ENCODE measurements at places on chromosomes 7 and 10.

- no peak for DNase-seq
Measured at GRCh38 chr7:132395361-132395760, 180.9 kb downstream of the PLXNA4 start.

- DNase-seq, result peak; percentile 42
Measured at GRCh38 chr10:11823122-11823988, at the start of gene PROSER2. PROSER2 (plus strand) TSS chr10:11823356; CDS start chr10:11852078, 28,722 bp downstream.

DNA sequence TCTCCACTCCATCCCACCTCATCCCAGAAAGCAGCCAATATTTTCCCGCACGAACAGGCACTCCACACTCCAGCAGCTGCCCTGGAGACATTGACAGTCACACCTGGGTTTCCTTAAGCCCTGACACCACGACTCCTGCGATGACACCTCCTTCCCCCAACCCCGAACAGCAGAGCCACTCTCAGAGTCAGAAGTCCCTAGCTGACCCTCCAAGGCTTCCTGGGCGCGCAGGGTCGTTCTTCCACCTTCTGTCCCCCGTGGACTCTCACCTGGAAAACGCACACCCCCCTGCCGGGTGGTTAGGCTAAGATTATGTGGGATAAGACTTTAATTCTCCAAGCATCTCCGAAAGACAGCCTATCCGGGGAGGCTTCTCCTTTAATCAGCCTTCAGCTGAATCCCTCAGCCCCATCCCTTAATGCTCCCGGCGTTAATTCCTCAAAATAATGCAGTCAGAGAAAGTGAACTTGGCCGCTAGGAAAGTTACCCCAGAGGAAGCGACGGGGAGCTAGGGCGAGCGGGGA is 1.1 kb downstream of the DENND11 start:
- peak; percentile 31 for DNase-seq

GRCh38 chr7:24913801-24914464 is 66.0 kb downstream of the OSBPL3 start:
- no peak for DNase-seq

DNA sequence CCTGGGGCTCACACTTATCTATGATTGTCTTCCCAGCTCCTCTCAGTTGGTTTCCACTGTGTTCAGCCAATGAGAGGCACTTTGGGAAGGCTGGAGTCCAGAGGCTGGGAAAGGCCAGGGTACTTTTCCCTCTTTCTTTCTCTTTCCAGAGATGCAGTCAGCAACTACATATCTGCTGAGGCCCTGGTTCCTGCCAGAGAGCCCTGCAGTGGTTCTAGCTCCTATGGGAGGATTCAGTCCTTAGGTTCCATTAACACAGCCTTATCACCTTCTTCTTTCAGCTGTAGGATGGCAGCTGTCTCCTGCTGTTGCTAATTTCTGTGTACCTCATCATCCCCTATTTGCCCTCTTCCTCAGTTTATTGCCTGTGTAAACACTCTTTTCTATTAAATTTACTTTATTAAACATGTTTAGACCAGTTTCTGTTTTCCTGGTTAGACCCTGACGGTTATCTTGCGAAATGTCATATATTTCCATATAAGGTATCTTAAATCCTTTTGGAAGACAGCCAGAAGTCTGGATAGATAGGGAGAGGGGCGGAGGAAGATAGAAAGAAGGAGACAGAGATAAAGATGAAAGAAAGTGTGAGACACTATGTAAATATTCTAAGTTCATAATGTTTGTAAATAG is 100.3 kb downstream of the HGF start:
- no peak for DNase-seq

- DNase-seq, result no peak
Measured at GRCh38 chr7:27083646-27084045, 12.2 kb downstream of the HOXA1 start.

DNA sequence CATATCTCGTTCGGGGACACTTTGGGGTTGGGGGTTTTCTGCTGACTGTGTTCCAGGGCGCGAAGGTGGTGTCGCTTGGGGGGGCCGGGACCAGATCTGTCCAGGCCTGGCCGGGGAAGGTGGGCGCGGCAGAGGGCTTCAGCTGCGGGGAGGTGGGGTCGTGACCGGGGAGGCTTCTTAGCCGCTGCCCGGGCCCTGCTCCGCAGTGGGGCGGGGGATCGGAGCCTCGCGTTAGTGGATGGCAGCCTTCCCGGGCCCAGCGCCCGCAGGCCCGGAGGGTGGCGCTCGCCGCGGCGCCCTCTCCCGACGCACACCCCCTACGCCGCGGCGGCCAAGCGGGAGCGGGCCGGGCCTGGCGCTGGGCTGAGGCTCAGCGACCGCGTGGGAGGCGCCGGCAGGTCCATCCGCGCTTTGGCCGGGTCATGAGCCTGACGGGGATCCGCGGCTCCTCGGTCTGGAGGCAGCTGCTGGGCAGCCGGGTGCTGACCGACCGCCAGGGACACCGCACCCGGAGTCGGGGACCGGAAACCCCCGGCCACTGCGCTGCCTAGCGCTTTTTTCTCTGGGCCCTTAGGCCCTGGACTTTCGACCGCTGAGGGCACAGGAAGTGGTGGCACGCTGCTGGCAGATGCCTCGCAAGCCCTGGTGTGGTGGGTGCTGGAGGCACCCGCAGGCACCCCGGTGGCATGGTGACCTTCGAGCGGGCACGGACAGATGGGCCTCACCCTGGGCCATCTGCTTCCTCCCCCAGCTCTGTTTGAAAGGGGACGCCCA is 1.2 kb downstream of the AGAP3 start:
- DNase-seq, result no peak

- DNase-seq, result no peak
Measured at GRCh38 chr10:130761032-130761575, 550.4 kb downstream of the TCERG1L start.

- no peak for DNase-seq
Measured at GRCh38 chr10:53135213-53135896, 362.8 kb upstream of the MBL2 start.

DNA sequence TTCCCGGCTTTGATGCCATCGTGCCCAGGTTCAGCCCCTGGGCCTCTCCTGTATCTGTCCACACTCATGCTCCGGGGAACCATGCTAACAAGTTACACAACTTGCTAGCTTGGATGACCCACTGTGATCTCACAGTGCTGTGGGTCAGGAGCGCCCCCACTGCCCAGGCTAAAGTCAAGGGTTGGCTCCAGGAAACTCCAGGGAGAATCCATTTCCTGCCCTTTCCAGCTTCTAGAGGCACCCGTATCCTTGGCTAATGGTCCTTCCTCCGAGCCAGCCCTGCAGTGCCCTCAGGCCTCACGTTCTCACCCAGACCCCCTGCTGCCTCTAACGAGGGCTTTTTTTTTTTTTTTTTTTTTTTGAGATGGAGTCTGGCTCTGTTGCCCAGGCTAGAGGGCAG is 19.5 kb downstream of the AMZ1 start:
- no peak for DNase-seq

DNA sequence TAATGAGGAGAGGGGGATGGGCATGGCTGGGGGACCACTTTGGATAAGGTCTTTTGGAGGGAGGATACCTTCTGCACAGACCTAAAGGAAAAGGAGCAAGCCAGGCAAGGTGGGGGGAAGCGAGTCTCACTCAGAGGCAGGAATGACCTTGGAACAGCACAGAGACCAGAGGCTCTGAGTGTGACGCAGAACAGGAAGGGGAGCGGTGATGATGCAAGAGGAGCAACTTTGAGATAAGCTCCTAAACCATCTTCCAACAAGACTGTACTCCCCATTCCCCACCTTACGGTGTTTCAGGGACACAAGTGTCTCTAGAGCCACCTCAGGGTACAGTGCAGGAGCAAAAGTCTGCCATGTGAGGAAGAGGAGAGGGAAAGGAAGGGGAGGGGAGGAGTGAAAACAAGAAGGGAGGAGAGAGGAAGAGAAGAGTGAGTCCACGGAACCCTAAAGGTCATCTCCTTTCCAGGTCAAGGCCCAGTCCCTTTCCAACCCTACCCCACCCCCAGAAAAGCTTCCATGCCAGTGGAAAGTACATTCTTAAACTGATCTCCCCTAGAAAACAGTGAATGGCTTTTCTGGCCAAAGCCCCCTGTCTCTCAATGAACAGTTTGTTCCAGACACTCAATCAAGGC is 54.1 kb downstream of the JAZF1 start:
- DNase-seq, result no peak

DNA sequence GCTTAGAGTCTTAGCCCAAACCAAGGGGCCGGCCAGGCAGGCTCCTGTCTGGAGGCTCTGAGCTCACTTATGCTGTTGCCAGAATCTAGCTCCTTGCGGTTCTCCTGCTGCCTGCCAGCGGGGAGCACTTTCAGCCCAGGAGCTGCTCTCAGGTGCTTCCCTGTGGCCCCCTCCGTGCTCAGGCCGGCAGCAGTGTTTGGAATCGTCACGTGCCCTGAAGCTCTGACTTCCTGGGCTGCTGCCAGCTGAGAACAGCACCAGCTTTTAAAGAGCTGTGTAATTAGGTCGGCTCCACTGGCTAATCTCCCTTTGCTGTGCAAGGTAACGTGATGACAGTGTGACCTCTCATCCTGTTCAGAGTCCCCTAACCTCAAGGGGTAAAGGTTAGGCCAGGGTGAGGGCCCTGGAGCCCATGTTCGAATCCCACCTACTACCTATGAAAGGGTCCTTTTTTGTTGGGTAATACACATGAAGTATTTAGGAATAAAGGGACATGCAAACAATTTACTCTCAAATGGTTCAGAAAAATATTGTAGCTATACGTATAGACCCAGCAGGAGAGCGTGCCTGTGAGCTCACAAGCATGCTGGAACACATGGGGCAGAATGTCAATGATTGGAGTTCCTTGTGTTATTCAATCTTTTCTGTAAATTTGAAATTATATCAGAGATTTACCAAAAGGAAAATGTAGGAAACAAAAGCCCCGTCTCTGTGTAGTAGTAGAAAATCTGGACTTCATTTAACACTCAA is 16.6 kb downstream of the ZNF862 start:
- DNase-seq, result peak; percentile 78

DNA sequence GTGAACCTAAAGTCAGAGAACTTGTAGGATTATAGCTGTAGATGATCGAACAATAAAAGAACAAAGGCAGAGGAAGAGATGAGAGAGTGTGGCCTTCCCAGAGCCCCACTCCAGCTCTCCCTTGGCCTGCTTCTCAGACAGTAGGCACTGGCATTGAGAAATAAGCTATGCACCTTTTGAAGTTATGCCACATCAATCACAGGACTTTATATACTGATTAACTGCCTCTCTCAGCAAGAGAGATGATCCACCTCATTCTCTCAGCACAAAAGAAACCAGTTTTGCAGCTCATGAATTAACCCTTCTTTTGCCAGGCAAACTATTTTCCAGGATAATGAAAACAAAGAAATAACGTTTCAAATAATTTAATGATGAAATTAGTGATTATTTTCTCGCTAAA is 22.0 kb upstream of the CTTNBP2 start:
- no peak for DNase-seq

DNA sequence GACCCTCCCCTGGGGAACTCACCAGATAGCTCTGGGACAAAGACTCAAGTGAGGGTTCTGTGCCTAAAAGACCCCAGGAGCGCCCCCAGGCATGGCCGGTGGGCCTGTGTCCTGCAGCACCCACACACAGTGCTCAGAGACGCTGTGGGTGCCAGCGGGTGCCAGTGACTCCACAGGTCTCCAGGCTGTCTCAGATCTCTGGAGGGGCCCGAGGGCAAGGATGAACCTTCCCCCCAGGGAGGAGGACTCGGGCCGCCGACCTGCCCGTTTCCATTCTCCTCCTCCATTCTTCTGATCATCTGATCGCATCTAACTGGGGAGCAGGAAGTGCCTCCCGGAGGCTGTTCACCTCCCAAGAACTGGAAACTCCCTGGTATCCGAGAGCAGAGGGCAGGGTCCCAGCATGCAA is 980 bp downstream of the ADAM8 start:
- no peak for DNase-seq

DNA sequence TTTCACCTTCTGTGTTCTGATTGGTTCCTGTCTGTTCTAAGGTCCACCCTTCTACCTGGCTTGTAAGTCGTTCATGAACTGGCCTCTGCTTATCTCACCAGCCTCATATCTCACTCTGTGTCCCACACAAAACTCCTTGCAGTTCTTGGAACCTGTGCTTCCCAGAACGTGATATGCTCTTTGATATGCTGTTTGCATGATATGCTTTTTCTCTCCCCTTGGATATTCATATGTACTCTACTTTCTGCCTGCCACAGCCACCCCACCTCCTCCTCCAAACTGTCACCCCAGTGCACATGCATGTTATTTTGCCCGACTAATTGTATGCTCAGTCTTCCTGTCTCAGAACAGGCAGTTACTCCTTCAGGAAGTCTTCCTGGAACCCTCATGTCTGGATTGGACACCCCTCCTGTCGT is 1.9 kb upstream of the ITPRIP start:
- no peak for DNase-seq

DNA sequence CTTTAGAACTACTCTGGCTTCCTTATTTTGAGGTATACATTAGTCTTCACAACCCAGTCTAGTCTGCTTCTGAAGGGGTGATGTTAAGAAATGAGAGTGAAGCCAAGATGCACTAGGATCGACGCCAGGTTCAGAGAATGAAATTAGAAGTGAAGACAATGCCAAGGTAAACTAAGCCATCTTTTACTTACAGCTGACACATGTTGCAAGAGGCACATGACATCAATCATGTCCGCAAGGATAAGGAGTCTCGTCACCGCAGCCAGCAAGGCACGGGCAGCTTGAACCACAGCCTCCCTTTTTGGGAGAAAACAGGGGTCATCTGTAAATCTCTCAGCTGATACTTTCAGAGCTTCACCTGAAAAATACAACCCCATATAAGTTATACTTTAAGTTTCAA is 156.7 kb downstream of the CTNNA3 start:
- no peak for DNase-seq

DNA sequence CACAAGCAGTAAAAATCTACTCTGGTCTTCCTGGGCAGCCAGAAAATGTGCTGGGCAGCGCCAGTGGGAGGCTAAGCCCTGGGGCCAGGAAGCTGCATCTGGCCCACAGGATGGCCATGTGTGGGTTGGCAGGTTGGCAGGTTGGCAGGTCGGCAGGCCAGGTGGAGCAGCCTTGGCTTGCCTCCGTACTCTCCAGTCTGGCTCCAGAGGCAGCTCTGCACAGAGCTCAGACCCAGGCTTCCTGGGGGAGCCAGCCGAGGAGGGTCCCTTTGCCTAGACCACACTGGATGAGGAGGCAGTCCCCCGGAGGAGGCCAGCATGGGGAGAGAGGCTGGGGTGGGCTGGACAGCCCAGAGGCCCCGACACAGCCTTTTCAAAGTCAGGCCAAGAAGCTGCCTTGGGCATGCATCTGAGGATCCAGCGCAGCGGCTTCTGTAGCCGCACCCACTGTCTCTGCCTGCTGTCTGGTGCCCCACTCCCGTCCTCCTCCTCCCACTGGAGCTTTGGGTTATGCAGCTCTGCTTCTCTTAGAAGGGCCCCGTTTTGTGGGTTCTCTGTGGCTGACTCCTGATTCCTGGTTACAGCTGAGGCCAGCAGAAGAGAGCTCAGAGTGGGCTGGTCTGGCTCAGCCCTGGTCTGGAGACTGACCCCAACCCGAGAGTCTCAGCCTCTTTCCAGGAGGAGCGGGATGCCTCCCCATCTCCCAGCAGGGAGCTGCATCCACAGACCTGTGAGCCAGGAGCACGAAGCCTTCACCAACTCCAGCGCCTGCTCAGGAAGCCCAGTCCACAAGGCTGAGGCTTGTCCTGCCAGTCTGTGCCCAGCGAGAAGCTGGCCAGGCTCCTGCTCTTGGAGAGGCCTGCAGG is 44.6 kb downstream of the CFAP46 start:
- DNase-seq, result no peak

GRCh38 chr7:98323597-98324322 is 42.3 kb downstream of the BRI3 start:
- DNase-seq, result no peak

- no peak for DNase-seq
Measured at GRCh38 chr10:102580230-102580629, 64.0 kb upstream of the TRIM8 start.

GRCh38 chr7:66206119-66206933 is 1.2 kb downstream of the TPST1 start:
- no peak for DNase-seq

- DNase-seq, result no peak
Measured at GRCh38 chr7:42198974-42199668, 37.9 kb downstream of the GLI3 start.
